Neural progenitor cell (in vitro differentiated cells): ENCODE measurements at places on chromosomes 7 and 10.

DNA sequence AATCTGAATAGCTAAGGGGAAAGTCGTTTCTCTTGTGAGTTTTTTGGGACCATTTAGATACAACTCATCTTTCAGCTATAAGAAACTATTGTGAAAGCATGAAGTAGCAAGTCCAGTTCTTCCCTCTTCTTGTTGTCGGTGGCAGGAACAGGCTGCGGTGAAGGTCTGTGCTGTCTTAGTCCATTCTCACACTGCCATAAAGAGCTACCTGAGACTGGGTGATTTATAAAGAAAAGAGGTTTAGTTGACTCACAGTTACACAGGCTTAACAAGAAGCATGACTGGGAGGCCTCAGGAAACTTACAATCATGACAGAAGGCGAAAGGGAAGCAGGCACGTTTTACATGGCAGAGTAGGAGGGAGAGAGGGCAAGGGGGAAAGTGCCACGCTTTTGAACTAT lies 261.8 kb downstream of the GATA3 start:
- no peak for DNase-seq

DNA sequence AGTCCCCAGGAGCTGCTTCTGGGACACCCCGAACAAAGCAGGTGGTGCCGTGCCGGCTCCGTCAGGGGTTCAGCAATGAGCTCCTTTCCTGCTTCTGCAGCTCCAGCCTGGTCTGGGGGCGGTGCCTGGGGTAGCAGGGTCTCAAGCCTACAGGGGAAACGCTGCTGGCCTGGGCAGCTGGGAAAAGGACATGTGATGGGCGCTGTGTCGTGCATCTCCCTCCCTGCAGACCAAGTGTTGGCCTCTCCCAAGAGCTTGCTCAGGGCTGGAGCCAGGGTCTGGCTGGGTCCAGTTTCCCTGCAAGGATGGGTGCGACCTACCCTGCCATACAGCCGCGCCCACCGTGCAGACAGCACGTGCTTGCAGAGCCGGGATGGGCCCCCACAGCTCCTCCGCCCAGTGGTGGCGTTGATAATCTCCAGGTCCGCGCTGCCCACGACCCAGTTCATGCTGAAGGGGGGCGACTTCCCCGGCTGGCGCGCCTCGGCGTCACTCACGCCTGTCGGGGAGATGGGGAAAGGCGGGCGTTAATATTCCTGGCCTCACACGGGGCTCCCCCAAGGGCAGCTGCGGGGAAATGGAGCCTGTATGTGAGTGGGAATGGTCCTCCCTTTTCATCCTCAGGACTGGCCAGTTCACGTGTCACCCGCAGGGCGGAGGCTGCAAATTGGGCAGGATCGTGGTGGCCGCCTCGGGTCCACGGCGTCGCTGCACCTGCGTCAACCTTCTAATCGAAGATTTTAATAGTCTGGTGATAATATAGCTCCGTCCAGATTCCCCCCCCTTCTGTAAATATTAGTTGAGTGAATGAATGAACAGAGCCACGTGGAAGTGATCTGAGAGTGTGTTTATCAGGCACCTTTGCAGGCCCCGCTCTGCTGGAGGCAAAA lies 128.6 kb downstream of the WDR37 start:
- DNase-seq = no peak

DNA sequence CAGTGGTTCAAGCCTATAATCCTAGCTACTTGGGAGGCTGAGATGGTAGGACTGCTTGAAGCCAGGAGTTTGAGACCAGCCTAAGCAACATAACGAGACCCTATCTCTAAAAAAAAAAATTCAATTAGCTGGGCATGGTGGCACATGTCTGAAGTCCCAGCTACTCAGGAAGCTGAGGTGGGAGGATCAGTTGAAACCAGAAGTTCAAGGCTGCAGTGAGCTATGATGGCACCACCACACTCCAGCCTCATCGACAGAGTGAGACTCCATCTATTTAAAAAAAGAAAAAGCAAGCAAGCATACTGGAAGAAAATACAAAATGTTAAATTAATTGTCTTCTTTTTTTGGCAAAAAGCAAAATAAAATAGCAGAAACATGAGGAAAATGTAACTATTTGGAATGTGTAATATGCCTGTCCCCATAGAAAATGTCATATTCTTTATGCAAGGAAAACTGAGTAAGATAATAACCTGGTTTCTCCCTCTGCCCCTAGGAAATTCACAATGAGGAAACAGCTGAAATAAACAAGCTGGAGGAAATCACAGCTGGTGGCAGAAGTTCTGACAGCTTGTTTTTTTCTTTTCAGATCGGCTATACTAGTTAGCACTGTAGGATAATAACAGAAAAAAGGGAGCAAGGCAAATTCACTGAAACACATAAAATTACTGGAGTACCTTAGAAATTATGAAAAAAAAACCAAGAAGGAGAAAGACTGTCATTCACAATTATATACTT lies 48.5 kb downstream of the HERPUD2 start:
- DNase-seq = peak; percentile 14

- DNase-seq = no peak
These were observed 22.2 kb downstream of the CDHR3 start for GRCh38 chr7:105985229-105985628.

DNA sequence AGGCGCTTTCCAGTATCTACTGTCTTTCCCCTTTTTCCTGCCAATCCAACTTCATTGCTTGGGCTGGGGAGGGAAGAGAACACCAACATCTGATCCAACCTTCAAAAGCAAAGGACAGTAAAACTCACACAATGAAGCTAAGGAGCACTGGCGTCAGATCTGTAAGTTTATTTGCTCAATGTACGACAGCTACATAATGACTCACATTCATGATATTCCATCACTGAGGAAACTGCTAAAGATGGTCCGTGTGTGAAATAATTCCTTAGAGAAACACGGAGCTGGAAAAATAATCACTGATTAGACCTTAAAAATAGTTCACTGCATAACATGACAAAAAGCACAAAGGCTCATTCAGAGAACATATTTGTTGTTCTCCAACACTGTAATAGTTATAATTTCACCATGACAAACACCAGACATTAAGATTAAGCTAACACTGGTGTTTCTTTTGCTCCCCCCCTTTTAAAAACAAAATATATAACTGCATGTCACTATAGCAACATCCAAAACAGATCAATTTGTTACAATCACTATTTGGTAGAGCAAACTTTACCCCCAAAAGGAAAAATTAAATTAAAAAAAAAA lies 24.3 kb downstream of the HSPB1 start:
- DNase-seq = no peak

DNA sequence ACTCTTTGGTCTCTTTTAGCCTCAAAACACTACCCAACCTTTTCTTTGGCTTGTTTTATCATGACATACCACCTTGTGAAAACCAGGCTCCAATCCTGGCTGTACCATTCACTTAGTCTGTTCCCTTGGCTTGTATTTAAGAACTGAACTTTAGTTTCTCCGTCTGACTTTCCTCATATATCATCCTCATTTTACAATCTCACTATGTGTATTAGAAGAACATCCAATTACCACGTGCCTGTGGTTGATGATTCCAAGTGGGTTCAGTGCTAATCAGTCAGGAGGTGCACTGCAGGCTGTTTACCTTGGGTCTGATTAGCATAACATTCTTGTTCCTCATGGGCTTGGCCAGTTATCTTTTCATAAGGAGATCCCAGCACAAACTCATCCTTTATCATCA lies 144.8 kb upstream of the KLF14 start:
- DNase-seq = no peak

GRCh38 chr10:19833170-19833824 lies 17.1 kb downstream of the PLXDC2 start:
- DNase-seq = peak; percentile 58

GRCh38 chr10:48627984-48628609 lies 23.2 kb upstream of the ARHGAP22 start:
- no peak for DNase-seq
